ENCODE measurements at places on chromosomes 16 and 17. TPM values are rescaled to one million over a fixed set of nuclear protein-coding genes. Genes with fewer than 3 reads are reported as not detected.
A peak's percentile ranks its signal among the peaks of the same experiment; 100 is the strongest.

Gene NUP88
- 85.9 TPM for total RNA-seq

Gene SGCA
- total RNA-seq: 0.30 TPM

Gene CCT6B
- 1.9 TPM for total RNA-seq

DNA sequence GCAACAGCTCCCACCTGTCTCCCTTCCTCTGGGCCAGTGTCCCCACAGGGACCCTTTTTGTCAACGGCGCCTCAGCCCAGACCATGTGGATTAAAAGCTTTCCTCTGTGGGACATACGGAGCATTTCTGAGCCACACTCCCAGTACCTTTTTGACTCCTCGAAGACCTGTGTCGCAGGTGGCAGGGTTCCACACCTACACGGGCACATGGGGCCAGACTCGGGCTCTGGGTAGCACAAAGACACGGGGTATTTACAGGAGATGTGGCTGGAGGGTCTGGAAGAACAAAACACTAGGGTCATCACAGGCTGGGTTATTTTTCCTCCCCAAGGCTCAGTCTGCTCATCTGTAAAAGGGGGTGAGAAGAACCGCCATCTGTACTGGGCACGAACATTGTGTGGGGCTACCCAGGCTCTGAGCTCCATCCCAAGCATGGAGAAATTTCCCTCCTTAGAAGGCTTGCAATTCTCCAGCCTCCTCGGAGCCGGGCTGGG is 32.5 kb upstream of the SNN start:
- peaks cover 19% of the 10 kb centered on the region for H3K27me3 ChIP-seq
- peaks cover 8% of the 10 kb centered on the region for H3K4me1 ChIP-seq
- no peak overlapping the region for H3K27ac ChIP-seq
- H3K36me3 ChIP-seq: no peaks in the 10 kb centered on the region
- no peak overlapping the region for H3K4me3 ChIP-seq

DNA sequence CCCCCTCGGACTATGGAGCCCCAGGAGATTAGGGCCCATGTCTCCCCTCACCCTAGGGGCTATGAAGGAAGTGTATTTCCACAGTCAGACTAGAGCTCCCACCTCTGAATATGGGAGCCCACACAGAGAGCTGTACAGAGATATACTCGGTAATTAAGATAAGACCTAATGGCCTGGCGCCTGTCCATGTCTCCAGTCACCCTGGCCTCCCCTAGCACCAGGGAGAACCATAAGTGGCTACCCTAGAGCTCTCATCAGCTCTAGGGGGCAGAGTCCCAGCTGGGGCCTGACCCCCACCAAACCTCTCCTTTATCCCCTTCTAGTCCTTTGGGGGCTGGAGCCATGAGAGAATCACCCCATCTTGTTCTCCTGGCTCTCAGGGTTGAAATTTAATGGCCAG is 2.4 kb downstream of the TMEM101 start:
- peaks cover 10% of the 10 kb centered on the region for H3K36me3 ChIP-seq
- peaks cover 38% of the 10 kb centered on the region for H3K4me1 ChIP-seq
- no peak for DNase-seq
- H3K27ac ChIP-seq: no peak overlapping the region
- H3K4me3 ChIP-seq: no peak overlapping the region
- no peaks in the 10 kb centered on the region for H3K27me3 ChIP-seq

DNA sequence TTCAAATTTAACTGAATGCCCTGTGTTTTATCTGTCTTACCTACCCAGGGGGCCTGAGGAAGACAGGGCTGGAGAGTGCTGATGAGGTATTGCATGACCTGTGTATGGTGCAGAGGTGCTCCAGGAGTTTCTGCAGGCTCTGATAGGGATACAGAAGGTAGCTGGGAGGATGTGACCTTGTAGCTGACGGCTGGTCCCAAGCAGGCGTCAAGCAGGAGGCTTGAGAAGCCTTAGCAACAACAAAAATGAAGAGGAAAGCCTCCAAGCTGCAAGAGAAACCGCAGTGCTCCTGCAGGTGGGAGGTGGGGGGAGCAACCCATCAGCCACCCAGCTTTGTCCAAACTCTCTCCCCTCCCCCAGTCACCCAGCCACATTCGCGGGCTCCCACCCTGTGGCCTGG is 40.4 kb downstream of the LAT start:
- no peak overlapping the region for H3K27ac ChIP-seq
- H3K27me3 ChIP-seq: no peaks in the 10 kb centered on the region
- DNase-seq: no peak
- peaks cover 49% of the 10 kb centered on the region for H3K4me1 ChIP-seq

GRCh38 chr17:81711814-81712467 is at the start of gene SLC25A10:
Gene SLC25A10, plus strand, starts transcription at chr17:81712284. Its CDS starts 143 bp downstream, at chr17:81712427.
- H3K4me3 ChIP-seq: peak within 1 kb of the TSS; percentile 89
- H3K27me3 ChIP-seq: no peaks in the 10 kb centered on the region
- H3K4me1 ChIP-seq: peaks cover 28% of the 10 kb centered on the region
- peak within 1 kb of the TSS; percentile 64 for H3K27ac ChIP-seq
- H3K36me3 ChIP-seq: peaks cover 4% of the 10 kb centered on the region

GRCh38 chr16:69511651-69512050 is 54.1 kb upstream of the NFAT5 start:
- no peak overlapping the region for H3K4me3 ChIP-seq
- H3K27ac ChIP-seq: no peak overlapping the region
- peaks cover 3% of the 10 kb centered on the region for H3K27me3 ChIP-seq
- no peak for DNase-seq
- no peaks in the 10 kb centered on the region for H3K36me3 ChIP-seq

DNA sequence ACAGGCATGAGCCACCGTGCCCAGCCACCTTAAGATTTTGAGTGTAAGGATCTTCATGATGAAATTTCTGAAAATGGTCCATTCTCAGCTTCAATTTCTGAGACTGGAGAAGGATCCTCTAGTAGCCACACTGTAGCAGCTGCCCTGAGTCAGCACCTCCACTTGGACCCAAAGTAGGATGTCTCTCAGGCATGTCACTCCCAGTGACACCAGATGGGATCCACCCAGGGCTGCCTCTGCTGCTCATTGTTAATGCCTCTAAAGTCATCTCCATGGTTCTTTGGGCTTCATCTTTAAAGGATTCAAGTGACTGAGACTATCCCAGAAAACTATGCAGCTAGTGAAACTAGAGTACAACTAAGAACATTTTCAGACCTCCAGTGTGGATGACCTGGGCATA is 7.9 kb downstream of the PLD6 start:
- no peak overlapping the region for H3K4me3 ChIP-seq
- DNase-seq: no peak
- no peak overlapping the region for H3K27ac ChIP-seq
- no peaks in the 10 kb centered on the region for H3K27me3 ChIP-seq
- H3K4me1 ChIP-seq: peaks cover 11% of the 10 kb centered on the region

- H3K4me1 ChIP-seq: peaks cover 54% of the 10 kb centered on the region
- H3K36me3 ChIP-seq: peaks cover 37% of the 10 kb centered on the region
- DNase-seq: no peak
- no peaks in the 10 kb centered on the region for H3K27me3 ChIP-seq
- H3K4me3 ChIP-seq: no peak overlapping the region
Observed at GRCh38 chr17:40625311-40625710, 22.3 kb downstream of the SMARCE1 start.

GRCh38 chr17:35521150-35521549 is 16.3 kb downstream of the SLFN12L start:
- peak overlapping the region; percentile 47 for H3K4me3 ChIP-seq
- peaks cover 91% of the 10 kb centered on the region for H3K36me3 ChIP-seq
- peak overlapping the region; percentile 82 for H3K27ac ChIP-seq
- H3K4me1 ChIP-seq: peaks cover 94% of the 10 kb centered on the region

GRCh38 chr16:50437769-50438437 is 69.1 kb upstream of the BRD7 start:
- no peaks in the 10 kb centered on the region for H3K36me3 ChIP-seq
- peaks cover 13% of the 10 kb centered on the region for H3K27me3 ChIP-seq
- no peak overlapping the region for H3K27ac ChIP-seq
- no peak overlapping the region for H3K4me3 ChIP-seq
- H3K4me1 ChIP-seq: no peaks in the 10 kb centered on the region

GRCh38 chr17:45102856-45103255 is 29.5 kb downstream of the PLCD3 start:
- no peak for DNase-seq
- H3K4me3 ChIP-seq: no peak overlapping the region
- no peak overlapping the region for H3K27ac ChIP-seq
- no peaks in the 10 kb centered on the region for H3K4me1 ChIP-seq
- no peaks in the 10 kb centered on the region for H3K27me3 ChIP-seq

GRCh38 chr17:2122641-2123302 is 67.9 kb downstream of the HIC1 start:
- DNase-seq: no peak
- H3K27me3 ChIP-seq: no peaks in the 10 kb centered on the region
- peaks cover 22% of the 10 kb centered on the region for H3K4me1 ChIP-seq
- no peak overlapping the region for H3K4me3 ChIP-seq
- H3K27ac ChIP-seq: no peak overlapping the region

GRCh38 chr17:77117415-77117814 is 23.4 kb upstream of the SEC14L1 start:
- H3K4me3 ChIP-seq: no peak overlapping the region
- H3K36me3 ChIP-seq: no peaks in the 10 kb centered on the region
- no peak overlapping the region for H3K27ac ChIP-seq

DNA sequence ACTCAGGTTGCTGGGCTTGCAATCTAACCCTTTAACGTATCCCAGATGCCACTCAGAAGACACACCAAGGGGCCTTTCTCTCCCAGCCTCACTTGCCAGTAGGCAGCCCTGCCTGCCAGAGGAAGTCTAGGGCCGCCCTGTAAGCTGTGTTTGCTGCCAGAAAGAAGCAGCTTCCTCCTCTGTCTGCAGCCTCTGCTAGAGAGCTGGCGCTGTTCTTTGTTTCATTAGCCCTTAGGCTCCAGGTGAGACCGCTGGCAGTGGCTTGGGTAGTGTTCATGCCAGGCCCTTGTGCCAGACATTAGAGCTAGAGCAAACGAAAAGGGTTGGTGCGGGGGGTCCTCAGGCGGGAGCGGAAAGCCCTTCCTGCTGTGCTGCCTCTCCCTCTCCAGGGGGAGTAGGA is 8.9 kb downstream of the CTRL start:
- no peak overlapping the region for H3K4me3 ChIP-seq
- H3K36me3 ChIP-seq: no peaks in the 10 kb centered on the region
- H3K27ac ChIP-seq: no peak overlapping the region

GRCh38 chr17:80604670-80605010 is 60.0 kb downstream of the RPTOR start:
- no peak for DNase-seq
- H3K36me3 ChIP-seq: peaks cover 15% of the 10 kb centered on the region
- H3K27me3 ChIP-seq: no peaks in the 10 kb centered on the region
- peaks cover 59% of the 10 kb centered on the region for H3K4me1 ChIP-seq
- H3K4me3 ChIP-seq: no peak overlapping the region

DNA sequence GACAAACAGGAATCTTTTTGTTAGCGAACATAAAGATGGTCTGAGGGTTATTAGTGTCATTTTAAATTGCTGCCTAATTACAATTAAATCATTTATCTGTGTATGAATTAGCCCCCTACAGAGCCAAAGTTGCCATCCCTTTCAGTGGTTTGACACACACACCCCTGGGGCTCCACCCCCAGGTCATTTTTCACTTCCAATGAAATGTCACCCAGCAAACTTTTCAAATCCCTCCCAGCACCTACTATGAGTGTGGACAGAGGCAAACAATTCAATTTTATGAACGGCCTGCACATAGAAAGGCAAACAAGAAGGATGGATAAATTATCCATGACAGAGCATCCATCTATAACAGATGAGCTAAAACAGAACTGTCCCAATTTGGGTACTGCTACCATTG is 2.4 kb downstream of the MYH10 start:
- H3K27ac ChIP-seq: no peak overlapping the region
- H3K27me3 ChIP-seq: peaks cover 47% of the 10 kb centered on the region
- no peaks in the 10 kb centered on the region for H3K36me3 ChIP-seq
- DNase-seq: no peak

- no peak for DNase-seq
- H3K4me1 ChIP-seq: peaks cover 26% of the 10 kb centered on the region
- no peaks in the 10 kb centered on the region for H3K36me3 ChIP-seq
Observed at GRCh38 chr16:57301126-57301817, 16.8 kb upstream of the PLLP start.

- peaks cover 16% of the 10 kb centered on the region for H3K27me3 ChIP-seq
- DNase-seq: no peak
- H3K36me3 ChIP-seq: no peaks in the 10 kb centered on the region
- H3K4me1 ChIP-seq: no peaks in the 10 kb centered on the region
Observed at GRCh38 chr17:45801421-45801820, 17.3 kb downstream of the CRHR1 start.
